ENCODE measurements at places on chromosomes 4 and X.

DNA sequence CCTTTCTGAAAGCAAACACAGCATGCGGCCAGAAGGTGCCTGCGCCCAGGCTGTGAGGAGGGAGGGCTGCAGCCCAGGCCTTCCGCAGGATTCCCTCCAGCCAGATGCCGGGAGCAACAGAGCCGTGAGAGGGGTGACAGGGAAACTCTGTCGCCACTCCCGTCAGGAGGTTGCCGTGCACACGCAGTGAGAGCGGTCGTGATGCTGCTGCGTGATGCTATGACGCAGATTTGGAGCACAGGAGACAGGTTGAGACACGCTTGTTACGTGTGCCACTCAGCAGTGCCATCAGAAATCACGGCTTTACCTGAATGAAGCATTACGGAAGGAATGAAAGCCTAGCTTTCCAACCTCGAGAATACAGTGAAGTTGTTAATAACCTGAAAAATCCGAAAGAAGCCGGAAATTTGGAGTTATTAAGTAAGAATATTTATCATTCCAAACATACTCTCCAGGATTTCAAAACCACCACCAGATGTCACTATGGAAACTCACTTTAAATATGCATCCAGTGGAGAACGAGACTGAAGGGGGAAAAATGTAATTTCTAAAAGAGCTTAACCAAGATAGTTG lies 54.4 kb downstream of the FAT1 start:
- no peak for DNase-seq

DNA sequence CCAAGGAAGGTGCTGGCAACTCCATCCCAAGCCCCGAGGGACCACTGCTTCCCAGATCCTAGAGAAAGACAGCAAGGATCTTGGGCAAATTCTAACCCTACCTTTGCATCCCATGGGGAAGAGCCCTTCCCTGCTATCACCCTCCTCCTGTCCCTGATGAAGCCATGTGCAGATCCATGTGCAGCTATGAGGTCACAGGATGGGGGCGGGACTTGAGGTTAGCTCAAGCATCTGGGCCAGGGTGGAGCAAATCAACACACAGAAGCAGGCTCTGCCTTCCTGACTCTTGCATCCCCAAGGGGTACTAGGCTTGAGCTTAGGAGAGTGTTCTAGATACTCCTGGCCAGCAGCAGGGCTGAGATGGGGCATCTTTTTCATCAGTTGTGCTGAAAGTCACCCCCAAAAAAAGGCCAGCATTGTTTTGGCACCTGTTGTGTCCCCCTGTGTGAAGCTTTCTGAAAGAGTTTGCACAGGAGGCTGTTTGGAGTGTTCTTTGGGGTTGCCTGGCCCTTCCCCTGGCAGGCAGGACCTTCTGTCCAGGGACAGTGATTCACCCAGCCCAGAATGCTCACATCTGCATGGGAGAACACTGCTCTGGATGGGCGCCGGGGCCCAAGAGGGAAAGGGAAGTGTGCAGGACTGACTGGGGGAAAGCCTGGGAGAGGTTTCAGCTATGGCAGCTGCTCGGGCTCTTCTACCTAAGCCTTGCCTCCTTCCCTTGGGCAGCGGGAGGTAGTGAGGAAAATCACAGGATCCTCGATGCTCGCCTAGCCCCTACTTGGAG lies 50.8 kb downstream of the PRPS1 start:
- DNase-seq = no peak

DNA sequence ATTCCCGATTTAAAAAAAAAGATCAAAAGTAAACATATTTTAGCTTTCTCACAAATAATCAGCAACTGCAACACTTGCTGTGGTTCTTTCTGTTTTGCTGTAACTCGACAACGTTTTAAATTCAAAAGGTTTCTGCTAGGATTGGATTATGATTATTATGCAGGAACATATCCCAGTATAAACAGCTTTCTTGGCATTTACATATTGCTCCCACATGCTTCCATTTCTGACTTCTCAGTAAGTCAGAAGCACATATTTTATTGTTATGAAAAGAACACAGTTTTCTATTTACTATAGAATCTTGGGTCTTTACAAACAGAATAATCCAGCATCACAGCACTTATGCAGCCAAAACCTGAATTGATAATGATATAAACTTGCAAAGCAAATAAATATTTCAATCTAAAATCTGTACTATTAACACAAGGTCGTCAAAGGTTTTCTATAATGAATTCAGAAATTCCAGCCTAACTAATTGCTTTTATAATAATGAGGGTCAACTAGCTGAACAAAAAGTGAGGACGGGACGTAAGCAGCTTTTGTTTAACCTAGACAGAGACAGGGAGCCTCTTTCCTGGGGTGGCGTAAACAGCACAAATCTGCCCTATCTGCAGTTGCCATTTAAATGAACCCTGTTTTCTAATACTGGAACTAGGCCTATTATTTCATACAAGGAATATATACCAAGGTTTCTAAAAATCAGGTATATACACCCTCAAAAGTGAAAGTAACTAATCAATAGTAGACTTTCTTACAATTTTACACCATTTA lies 9.8 kb upstream of the PCDH18 start:
- DNase-seq = no peak

DNA sequence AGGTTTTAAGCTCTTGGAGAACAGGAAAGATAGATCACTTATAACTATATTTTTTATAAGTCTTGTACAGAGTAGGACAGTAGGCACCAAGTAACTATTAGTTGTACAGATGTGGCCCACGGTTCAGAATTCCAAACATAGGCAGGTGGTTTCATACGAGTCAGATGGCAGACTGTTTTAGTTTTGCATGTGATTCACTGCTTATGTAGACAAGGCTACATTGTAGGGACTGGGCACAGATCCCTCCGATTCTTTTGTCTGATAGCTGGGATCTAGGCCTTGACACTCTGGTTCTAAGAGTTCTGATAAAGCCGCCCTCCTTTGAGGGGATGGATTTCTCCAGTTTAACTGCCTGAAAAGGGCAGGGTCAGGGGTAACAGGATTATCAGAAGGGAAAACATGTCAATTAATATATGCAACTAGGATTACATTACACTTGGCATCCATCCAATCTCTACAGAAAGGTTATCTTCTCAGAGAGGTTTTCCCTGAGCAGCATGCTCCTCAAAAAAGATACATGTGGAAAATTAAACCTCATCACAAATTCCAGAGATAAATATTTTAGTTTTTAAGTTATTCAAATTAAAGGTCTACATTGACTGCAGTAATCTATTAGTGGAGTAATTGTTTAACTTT lies 87.8 kb downstream of the SPRY1 start:
- no peak for DNase-seq
